NCI-H748 treated with DMSO at 0.1 percent for 48 hours (cell line): ENCODE measurements at places on chromosomes 13 and 19.

- no peak for DNase-seq
Observed at GRCh38 chr19:42471554-42472249, 29.0 kb upstream of the CXCL17 start.

DNA sequence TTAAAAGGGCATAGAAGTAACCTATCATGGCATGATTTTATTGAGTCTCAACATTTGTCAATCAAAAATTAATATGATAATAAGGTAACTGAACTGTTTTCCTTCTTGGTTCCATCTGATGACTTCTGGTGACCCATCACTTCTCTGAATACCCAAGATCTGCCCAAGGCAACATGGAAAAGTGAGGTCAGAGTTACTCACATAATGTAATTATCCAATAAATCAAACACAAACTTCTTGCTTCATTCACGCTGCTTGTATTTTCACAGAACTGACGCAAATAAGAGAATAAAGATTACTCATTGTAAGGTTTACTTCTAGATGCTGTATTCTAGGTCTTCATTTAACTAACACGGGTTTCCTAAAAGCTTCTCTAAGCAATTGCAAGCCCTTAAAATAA lies 361.6 kb downstream of the RBM26 start:
- DNase-seq: no peak

- DNase-seq: no peak
Observed at GRCh38 chr19:4013886-4014540, 6.5 kb downstream of the PIAS4 start.

DNA sequence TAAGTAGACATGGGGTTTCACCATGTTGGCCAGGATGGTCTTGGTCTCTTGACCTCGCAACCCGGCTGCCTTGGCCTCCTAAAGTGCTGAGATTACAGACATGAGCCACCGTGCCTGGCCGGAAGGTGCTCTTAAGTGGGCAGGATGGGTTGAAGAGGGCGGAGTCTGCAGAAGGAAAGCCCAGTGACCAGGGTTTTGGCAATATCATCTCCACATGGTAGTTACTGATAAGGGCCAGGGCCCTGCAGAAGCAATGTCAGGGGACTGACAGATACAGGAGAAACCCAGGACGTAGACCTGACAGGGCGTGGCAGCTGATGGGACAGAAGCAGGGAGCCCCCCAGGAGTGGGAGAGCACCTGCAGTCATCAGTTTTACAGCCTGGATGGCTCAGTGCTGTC lies 45.7 kb upstream of the RNF113B start:
- no peak for DNase-seq

- DNase-seq: no peak
Observed at GRCh38 chr19:43564800-43565199, 10.5 kb downstream of the XRCC1 start.

DNA sequence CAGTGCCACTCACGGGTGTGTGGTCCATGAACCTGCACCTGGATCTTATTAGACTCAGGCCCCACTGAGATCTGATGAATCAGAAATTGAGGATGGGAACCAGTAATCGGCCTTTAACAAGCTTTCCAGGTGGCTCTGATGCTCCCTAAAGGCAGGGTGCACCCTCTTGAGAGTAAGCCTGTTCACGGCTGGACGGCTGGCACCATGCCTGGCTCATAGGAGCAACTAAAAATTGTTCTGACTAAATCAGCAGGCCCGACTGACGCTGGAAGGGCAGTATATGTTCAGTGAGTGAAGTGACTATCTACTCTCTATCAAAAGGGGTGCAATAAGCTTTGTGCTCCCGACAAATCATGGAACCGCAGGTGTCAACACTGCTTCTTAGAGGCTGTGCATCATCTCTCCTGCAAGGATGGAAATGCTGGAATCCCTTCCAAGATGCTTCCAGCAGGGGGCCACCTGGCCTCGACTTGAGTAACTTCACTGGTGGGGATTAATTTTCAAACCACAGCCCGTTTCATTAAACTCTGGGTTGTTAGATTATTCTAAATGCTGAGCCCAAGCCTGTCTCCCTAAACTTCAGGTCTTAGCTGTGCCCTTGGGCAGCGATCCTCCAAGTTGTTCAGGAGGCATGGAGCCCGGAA lies 28.4 kb downstream of the TMTC4 start:
- DNase-seq: no peak

DNA sequence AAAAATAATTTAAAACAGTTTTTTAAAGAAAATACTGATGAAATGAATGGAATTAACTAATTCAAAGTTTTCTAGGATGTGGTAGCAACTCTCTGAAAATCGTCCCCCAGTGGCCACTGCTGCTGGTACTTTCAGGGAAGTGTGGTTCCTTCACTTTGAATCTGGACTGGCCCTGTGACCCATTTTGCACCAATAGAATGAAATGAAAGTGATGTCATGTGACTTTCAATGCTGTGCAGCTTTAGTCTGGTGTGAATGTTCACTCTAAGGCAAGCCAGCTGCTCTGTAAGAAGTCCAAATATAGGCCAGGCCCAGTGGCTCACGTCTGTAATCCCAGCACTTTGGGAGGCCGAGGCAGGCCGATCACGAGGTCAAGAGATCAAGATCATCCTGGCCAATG lies 26.4 kb upstream of the HNRNPA1L2 start:
- no peak for DNase-seq

DNA sequence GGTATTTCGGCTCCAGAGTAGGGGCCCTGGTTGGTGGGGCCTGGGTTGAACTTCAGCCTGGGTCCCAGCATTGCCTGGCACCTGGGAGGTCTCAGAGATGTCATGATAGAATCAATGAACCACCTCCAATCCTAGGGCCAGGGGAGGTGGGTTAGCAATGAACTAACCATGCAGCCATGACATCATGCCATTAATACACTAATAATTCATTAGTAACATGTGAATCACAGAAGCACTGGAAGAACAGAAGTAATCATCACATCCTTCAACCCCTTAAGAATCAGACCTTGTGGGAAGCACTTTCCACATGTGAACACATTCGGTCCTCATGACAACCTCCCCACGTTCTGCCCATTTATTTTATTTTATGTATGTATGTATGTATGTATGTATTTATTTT lies 6.9 kb downstream of the NOSIP start:
- no peak for DNase-seq

GRCh38 chr19:10643172-10643967 lies 10.8 kb upstream of the ILF3 start:
- DNase-seq: no peak

- DNase-seq: no peak
Observed at GRCh38 chr19:8221161-8221560, 12.0 kb downstream of the CERS4 start.

DNA sequence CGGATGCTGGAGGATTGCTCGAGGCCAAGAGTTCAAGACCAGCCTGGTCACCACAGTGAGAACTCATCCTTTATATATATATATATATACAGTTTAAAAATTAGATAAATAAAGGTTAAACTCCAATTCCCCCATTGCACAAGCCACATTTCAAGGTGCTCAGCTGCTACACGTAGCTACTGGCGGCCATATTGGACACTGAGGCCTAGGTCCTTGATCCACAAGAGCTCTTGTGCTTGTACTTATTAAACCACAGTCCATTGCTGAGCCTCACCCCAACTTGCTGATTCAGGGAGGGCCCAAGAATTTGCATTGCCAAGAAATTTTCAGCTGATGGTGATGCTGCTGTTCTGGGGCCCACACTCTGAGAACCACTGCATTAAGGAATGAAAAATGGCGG lies 9.6 kb downstream of the TTC9B start:
- DNase-seq: no peak

DNA sequence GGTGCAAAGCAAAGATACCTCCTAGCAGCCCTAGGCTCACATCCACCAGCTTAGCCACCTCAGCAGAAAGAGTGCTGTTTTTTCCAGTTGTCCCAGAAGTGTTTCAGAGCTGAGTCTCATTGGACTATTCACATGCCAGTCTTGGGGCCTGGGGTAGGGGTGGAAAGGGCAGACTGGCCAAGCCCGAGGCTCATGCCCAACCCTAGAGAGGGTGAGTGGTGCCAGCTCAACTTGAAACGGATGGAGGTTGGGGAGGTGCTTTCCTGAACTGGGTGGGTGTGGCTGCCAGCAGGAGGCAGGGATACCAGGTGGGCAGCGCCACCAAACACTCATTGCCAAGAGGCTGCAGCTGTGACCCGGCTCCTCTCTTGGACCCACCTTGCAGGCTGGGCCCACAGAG lies 116.9 kb downstream of the DPF1 start:
- DNase-seq: no peak

GRCh38 chr13:23750383-23751121 lies 138.6 kb downstream of the MIPEP start:
- no peak for DNase-seq

DNA sequence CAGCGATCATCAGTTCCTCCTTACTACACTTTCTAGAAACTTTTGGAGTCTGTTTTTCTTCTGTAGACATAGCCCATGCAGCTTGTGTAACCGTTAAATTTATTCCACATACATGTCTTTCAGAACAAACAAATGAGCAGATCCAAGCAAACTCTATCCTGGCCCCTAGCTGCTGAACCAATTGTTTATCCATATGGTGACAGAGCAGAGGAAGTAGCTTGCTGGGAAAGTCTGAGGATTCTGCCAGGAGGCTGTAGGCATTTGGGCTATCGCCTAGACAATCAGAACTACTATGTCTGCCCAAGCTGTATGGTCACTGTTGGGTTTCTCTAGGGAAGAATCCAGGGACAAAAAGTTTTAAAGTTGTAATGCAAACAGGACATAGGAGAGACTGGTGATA lies 343.7 kb downstream of the SPRY2 start:
- no peak for DNase-seq

DNA sequence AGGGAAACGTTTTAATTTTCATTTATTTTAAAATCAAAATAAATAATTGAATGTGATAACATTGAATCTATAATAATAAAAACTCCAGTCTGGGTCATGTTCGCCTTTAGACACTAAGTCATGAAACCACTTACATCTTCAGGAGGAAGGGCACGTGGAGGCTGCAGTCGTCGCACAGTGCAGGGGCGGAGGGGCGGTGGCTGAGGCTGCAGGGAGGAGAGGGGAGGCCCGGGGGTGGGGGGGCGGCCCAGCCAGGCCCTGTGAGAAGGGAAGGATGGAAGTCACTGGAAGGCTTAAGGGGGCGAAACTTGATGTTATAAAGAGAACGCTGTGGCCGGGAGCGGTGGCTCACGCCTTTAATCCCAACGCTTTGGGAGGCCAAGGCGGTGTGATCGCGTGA lies 14.9 kb upstream of the LATS2 start:
- no peak for DNase-seq

GRCh38 chr19:38183251-38183897 lies 40.6 kb downstream of the DPF1 start:
- no peak for DNase-seq

DNA sequence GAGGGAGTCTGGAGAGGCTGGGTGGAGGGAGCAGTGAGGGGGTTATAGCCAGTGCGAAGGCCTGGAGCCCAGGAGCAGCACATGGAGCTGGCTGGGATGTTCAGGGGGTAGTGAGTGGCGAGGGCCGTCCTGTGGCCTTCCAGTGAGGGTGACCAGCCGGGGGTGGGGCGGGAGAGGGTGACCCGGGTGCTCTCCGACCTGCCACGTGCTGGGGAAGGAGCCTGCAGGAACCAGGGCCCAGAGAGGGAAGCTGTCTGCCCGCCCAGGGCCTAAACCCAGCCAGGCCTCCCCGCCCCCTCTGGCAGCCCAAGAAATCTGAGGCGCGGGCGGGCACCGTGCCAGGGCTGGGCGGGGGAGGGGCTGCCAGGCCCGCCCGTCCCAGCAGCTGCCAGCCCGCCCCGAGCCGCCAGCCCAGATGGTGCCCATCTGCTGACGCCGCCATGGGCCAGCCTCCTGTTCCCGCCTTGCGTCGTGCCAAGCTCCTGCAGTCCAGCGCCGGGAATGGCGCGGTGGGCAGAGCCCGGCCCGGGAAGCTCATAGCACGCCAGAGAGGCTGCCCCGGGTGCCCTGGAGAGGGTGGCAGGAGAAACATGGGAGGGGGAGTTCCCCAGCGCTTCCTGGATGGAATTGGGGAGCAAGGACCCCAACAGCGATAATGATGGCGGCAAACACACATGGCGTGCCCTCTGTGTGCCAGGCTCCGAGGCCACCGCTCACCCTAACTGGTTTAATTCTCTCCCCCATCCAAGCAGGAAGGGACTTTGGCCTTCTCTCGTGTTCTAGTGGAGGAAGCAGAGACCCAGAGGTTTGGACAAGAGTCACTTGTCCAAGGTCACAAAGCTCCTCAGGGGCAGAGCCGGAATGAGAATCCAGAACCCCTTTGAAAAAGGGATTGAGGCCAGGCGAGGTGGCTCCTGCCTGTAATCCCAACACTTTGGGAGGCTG lies 21.5 kb downstream of the NFIC start:
- DNase-seq: no peak

DNA sequence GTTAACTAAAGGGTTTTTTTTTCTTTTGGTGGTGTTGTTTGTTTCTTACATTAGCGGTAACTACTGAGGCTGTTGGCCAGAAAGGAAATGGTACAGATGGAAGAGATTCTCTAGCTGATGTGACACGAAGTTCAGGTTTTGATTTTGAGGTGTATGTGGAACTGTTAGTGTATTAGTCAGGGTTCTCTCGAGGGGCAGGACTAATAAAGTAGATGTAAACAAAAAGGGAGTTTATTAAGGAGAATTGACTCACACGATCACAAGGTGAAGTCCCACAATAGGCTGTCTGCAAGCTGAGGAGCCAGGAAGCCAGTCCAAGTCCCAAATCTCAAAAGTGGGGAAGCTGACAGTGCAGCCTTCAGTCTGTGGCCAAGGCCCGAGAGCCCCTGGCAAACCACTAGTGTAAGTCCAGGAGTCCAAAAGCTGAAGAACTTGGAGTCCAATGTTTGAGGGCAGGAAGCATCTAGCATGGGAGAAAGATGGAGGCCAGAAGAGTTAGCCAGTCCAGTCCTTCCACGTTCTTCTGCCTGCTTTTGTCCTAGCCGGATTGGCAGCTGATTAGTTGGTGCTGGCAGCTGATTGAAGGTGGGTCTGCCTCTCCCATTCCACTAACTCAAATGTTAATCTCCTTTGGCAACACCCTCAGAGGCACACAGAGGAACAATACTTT lies 577.6 kb downstream of the EFNB2 start:
- no peak for DNase-seq

DNA sequence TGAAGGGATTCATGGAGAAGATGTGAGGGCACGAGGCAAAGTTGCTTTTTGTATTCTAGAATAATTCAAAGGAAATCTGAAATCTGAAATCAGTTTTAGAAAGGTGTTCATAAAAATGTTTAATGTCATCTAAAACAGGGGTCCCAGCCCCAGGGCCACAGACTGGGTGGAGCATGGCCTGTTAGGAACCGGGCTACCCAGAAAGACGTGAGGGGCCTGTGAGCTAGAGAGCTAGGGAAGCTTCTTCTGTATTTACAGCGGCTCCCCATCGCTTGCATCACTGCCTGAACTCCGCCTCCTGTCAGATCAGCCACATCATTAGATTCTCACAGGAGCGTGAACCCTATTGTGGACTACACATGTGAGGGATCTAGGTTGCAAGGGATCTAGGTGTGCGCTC lies 151.2 kb downstream of the USP12 start:
- no peak for DNase-seq
